ENCODE measurements at places on chromosomes 12 and 14.

GRCh38 chr14:93939304-93940229 is 12.4 kb downstream of the FAM181A start:
- peak; percentile 57 for DNase-seq

- no peak for DNase-seq
Observed at GRCh38 chr14:55583942-55584468, 4.0 kb downstream of the KTN1 start.

DNA sequence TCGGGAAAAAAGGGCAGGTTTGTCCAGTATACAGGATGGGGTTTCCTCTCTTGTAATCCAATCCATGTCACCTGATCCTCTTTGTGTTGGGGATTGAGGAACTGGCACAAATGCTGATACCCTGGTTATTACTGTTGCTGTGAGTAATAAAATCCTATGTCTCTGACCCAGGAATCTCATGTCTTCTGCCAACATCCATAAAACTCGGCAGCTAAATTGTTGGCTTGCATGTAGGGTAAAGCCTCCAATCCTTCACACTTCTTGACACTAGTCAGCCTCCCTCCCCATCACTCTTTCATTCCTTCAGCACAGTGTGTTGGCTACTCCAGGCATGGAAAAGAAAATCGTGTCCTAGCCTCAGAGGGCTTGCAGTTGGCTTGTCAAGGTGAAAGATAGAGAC is 9.2 kb upstream of the NOS1 start:
- no peak for DNase-seq

- DNase-seq = no peak
Observed at GRCh38 chr12:4168036-4168435, 105.5 kb upstream of the CCND2 start.

GRCh38 chr14:61298824-61299223 is 17.7 kb upstream of the TMEM30B start:
- DNase-seq = no peak

GRCh38 chr12:132741620-132742019 is 20.0 kb downstream of the ANKLE2 start:
- DNase-seq = no peak

DNA sequence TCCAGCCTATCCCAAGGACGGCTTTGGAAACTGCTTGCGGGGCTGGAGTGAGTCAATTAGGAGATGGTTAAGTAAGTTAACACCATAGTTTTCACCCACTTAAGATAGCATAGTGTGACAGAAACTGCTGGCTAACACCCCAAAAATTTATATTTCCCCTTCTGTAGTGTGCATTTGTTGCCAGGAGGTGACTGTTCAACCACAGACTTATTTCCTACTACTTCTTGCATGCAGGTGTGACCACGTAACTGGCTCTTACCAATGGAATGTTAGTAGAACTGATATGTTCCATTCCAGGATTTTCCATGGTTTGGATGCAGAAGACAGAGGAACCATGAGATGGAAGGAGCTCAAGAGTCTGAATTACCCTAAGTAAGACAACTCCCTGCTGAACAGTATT is 52.9 kb upstream of the SLC35F4 start:
- no peak for DNase-seq

- no peak for DNase-seq
Observed at GRCh38 chr12:101901777-101902176, 24.4 kb downstream of the DRAM1 start.

- DNase-seq = no peak
Observed at GRCh38 chr14:26377150-26377549, 220.7 kb downstream of the NOVA1 start.

- no peak for DNase-seq
Observed at GRCh38 chr12:76532520-76532919, 27.1 kb downstream of the OSBPL8 start.

- DNase-seq = no peak
Observed at GRCh38 chr12:51874000-51874399, 13.9 kb upstream of the ANKRD33 start.

DNA sequence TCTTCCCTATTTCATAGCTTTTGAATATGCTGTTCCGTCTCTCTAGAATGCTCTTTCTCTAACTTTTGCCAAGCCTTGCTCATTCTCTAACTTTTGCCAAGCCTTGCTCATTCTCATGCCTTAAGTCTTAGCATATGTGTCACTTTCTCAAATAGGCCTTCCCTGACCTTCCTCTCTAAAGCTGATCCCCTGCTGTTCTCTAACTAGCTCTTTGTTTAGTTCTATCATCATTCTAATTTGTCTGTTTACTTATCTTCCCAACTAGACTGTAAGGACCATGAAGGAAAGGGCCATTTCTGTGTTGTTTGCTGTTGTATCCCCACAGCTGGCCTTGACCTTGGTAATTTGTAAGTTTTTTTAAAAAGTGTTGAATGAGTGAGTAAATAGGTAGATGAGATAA is 71.1 kb downstream of the ZNF641 start:
- no peak for DNase-seq

DNA sequence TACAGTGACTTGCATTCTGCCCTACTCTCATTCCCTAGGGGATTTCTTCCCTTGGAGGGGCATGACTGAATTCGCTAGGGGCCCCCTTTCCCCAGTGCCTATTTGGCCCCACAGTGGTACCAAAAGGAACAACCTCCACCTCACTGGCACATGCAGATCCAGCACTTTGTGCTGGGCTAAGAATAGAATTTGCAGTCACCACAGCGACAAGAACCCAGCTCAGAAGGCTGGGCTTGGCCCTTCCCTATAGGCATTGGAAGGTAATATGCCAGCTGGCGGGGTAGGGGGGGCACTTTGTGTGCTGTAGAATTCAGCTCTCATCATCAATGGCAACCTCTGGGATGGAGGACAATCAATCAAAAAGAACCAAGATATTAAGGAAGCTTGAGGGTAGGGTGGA is 13.9 kb downstream of the BAZ2A start:
- no peak for DNase-seq

DNA sequence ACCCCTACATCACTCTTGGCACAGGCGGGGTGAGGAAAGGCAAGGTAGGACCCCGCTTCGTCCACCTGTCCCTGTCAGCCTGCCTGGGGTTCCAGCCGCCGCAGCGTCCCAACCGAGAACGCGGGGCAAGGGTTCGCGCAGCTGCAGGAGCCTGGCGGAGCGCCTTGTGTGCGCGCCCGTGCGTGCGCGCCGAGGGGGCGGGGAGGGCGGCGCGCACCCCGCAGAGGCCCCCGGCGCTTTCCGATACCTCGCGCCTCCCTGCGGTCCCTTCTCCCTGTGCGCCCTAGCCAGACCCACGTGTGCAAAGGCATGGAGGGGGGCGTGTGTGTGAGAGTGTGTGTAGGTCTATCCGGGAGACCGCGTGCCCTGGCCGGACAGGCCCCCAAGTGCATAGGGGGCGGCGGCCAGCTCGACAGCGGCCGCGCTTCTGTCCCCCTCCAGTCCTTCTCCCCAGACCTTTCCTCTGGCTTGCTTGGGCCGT is 122.4 kb downstream of the TSPAN9 start:
- DNase-seq = no peak

- no peak for DNase-seq
Observed at GRCh38 chr14:48703728-48704467, 882.3 kb downstream of the RPS29 start.

DNA sequence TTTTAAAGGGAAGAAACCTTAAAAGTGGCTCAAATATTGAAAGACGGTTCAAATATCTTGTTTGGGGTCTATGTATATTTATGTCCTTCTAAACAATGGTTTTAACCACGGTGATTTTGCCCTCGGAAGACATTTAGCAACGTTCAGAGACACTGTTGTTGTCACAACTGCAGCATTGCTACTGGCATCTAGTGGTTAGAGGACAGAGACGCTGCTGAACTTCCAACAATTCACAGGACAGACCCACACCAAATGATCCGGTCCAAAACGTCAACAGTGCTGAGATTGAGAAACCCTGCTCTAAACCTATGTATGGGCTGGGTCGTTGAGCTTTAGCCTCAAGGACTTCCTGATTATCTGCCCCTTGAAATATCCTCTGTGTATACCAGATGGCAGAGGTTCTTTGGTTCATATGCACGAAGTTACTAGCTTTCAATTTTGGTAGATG is 1.7 kb downstream of the ANGEL1 start:
- DNase-seq = peak; percentile 32

DNA sequence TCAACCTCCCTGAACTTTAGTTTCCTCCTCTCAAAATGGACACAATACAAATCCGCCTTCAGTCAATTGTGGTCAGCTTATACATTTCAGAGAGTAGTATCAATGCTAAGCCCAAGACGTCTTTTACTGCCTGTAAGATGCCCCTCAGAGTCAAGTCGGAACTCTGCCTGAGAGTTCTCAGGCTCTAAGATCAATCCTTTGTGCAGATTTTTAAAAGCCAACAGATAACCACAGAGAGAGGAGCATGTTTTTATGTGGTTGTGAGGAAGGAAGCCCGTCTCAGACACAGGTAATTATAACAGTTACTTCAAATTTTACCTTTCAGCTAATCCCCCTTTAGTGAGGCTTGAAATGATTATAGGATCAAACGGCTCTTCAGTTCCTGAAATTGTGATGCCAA is 91.6 kb downstream of the HELB start:
- no peak for DNase-seq

DNA sequence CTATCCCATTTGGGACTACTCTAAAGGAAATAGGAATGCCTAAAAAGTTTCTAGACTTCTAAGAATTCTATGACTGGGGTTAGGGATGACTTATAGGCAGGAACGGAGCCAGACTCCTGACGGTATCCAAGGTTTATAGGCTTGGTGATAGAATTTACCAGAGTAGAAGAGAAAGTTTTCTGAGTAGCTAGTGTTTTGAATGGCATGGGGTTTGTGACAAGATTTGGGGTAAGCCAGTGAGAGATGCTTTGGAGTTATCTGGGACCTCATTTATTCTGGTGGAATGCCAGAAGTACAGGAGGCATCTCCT is 444.6 kb downstream of the RAD51B start:
- DNase-seq = no peak

DNA sequence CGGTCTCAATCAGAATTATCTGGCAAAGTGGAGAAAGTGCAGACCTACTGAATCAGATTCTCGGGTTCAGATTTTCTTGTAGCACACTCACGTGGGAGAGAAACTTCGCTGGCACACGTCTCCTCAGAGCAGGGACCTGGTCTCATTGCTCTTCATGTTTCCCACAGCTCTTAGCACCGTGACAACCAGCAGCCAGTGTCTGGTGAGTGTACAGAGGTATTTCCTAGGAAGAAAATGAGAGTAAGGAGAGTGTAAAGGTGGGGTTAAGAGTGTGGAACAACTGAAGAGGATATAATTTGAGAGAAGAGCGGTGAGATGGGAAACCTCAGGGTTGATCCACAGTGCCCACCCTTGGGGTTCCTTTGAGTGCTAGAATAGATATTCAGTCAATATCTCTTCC is 89.2 kb downstream of the ARF6 start:
- no peak for DNase-seq

- no peak for DNase-seq
Observed at GRCh38 chr14:70567791-70568190, 32.7 kb downstream of the MED6 start.

DNA sequence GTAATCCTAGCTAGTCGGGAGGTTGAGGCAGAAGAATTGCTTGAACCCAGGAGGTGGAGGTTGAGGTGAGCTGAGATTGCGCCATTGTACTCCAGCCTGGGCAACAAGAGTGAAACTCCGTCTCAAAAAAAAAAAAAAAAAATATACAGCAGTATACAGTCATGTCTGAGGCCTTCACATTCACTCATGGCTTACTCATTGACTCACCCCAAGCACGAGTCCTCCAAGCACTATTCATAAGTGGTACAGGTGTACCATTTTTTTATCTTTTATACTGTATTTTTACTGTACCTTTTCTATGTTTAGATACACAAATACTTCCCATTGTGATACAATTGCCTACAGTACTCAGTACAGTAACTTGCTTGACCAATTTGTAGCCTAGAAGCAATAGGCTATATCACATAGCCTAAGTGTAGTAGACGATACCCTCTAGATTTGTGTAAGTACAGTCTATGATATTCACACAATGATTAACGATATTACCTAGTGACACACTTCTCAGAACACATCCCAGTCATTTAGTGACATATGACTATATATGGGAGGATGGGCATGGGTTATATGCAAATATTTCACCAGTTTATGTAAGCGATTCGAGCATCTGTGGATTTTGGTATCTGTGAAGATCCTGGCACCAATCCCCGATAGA is 12.2 kb downstream of the LLPH start:
- no peak for DNase-seq

GRCh38 chr14:82935691-82936090 is 1402.0 kb upstream of the SEL1L start:
- DNase-seq = no peak

- no peak for DNase-seq
Observed at GRCh38 chr12:20000229-20000849, 368.0 kb upstream of the PDE3A start.

- DNase-seq = no peak
Observed at GRCh38 chr12:82414926-82415325, 56.6 kb downstream of the METTL25 start.

- DNase-seq = no peak
Observed at GRCh38 chr14:64232944-64233343, 61.2 kb downstream of the ESR2 start.

- no peak for DNase-seq
Observed at GRCh38 chr14:68222726-68223125, 403.1 kb downstream of the RAD51B start.

DNA sequence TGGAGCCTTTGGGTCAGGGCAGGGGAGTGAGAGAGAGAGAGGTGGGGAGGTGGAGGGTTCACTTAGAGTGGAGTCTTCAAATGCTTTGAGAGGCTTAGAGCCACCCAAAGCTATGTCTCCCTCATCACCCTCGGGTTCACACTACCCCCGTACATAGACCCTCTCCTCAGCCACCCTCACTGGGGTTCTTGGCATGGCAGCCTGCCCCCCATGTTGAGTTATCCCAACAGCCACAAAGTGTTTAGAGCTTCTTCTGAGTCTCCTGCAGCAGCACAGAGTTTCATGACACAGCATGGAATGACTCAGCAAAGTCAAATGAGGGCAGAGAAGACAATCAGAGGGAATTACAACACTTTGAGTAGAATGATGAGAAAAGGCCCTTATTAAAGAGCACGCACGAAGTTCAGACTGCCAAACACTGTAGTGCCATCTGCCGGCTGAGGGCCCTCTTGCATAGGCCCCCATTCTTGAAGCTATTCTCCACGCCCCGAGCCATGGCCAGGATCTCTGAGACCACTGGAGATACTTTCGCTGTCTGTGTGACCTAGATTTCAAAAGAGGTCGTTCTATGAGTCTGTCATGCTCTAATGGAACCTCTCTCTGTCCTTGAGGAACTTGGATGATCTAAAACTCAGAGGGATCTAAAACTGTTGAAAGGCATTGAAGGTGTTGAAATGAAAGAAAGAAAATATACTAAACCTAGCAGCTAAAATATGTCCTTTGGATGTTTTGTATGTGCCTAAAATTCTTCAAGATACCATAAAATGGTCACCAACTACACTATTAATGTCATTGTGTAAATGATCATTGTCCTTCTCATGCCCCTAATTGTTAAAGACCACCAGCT is 221.9 kb downstream of the PELI2 start:
- DNase-seq = peak; percentile 15

DNA sequence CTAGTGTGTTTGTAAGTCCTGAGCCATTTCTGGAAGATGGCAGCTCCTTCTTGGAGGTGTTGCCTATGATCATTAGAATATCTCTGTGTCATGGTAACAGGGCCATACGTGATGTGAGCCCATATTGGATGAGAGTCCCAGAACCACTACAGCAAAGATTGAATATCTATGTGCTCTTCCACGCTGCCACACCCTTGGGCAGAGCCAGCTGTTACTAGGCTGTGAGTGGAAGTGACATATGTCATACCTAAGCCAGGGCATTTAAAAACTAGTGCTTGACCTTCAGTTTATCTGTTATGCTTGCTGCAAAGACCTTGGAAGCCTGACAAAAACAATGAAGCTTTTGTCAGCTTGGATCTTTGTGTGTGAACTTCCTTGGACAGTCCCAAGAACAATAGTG is 495.1 kb upstream of the CCDC196 start:
- DNase-seq = no peak

Measured in hematopoietic multipotent progenitor cell treated with erythropoietin and hydrocortisone succinate and interleukin-3 and kit ligand, for 17 days (in vitro differentiated cells).